ENCODE measurements at places on chromosomes 11 and 22.

DNA sequence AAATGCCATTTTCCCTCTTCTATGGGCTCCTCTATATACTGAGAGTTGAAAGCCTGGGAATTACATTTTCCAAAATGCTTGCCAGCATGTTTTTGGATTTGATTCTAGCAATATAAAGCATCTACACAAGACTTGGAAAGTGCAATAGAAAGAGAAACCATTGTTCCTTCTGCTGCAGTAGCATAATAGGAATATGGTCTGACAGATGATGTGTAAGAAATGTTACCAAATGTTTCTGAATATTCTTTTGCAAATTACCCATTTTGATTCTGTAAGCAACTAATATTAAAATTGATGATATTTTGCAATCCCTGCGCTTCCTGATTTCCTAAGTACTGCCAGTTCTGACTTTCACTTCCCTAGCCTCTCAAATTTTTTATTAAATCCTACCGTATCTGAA is 61.6 kb downstream of the CASP12 start:
- DNase-seq = no peak

- no peak for DNase-seq
Observed at GRCh38 chr22:27668828-27669797, 132.4 kb downstream of the MN1 start.

GRCh38 chr22:20580179-20580578 is 72.8 kb downstream of the MED15 start:
- DNase-seq = no peak

DNA sequence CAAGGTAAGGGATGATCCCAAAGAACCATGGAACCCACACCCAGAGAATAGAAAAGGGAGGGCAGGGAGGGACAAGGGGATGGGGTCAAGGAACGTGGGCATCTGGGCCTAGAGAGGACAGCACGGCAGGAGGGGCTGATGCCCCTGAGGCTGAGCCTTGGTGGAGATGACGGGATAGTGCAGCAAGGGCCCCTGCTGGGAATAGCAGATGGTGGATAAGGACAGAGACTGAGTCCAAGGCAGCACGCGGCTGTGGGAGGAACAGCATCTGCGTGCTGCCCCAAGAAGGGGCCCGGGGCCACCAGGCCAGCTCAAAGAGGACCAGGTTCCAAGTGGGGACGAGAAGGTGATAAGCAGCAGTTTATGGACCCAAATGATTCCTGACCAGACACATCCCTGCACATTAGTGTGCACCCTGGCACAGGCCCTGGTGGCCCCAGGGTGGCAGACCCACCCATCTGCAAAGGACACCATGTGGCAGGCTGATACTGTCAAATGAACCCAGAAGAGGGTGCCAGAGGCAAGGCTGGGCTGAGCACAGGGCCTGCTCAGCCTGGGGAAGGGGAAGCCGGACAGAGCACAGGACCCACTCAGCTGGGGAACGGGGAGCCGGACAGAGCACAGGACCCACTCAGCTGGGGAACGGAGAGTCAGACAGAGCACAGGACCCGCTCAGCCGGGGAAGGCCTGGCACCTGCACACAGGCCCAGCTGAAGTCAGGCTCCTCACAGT is 12.8 kb upstream of the TESMIN start:
- DNase-seq = no peak

GRCh38 chr22:32744176-32744959 is 57.1 kb upstream of the TIMP3 start:
- DNase-seq = no peak

GRCh38 chr11:111999111-111999510 is 26.1 kb upstream of the DLAT start:
- no peak for DNase-seq

DNA sequence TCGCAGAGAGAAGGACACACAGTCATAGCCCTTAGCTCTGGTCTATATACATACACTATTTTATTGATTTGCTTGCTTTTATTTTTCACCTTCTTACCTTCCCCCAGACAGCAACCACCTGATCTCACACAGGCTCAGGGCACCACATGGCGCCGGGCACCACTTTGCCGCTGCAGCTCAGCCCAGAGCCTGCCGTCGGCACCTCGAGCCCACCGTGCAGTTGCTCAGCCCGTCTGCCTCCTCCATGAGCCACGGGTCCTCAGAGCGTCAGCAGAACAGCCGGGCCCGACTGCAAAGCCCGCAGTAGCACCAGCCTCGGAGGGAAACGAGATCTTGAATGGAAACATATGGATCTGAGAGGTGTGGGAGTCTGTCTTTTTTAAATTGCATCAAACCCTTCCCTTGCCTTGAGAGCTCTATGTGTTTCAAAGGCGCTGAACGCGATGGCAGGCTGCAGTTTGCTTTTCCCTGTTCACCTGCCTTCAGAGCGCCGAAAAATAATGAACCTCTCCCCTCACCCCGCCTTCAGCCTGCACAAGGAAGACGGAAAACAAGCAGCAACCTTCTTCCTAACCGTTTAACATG is 505.4 kb downstream of the MN1 start:
- DNase-seq = no peak

- no peak for DNase-seq
Observed at GRCh38 chr11:80650966-80651365, 1210.1 kb upstream of the TENM4 start.

DNA sequence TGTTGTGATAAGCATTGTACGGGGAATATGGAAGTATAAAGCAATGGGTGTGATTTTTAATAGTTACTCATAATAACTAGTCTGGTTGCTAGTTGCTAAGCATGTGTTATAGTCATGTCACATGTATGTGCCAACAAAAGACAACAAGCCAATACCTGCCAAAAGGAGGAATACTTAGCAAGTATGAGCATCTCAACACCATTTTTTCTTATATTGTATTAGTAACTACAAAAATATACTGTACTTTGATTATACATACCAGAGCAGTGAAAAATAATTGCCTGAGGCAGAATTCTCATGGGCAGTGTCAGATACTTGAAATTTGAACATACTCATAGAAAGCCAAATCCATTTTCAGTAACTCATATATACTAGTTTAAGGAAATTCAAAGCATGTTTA is 62.4 kb upstream of the ALKBH3 start:
- DNase-seq = no peak

DNA sequence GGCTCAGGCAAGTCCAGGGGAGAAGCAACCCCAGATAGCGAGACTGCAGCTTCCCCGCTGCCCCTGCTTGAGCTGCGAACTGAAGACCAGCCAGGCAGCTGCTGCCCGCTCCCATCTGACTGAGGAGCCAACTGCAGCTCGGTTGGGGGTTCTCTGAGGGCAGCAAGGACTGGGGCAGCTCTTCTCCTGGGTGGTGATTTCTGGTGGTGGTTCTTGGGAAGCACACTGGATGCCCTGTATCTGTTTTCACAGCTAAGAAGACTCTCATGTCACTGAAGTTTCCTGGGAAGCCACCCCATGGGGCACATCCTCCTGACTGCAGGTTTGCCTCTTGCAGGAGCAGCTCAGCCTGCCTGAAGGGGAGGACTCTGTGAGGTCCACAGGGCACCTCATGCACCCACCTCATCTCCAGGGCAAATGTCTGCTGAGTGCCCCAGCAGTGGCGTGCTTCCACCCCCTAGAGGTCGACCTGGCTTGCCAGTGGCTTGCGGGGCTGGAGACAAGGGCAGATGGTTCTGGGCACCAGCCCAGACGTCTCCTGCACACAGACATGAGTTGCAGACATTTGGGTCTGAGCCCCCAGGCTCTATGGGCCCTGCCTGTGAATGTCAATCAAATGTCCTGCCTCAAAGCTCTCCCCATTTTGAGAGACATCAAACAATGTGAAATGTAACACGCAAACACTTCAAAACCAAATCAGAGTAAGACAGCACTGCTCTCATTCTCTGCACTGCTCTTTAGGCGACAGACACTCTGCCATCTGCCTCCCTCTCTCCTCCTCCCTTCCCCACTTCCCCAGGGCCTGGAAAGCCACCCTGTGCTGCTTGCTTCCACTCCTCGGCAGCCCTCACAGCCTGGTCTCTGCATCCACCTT is 800.9 kb downstream of the BRD1 start:
- no peak for DNase-seq

- DNase-seq = no peak
Observed at GRCh38 chr11:44007481-44008087, 40.2 kb upstream of the ACCSL start.

- no peak for DNase-seq
Observed at GRCh38 chr11:8201644-8202365, 33.0 kb upstream of the RIC3 start.

DNA sequence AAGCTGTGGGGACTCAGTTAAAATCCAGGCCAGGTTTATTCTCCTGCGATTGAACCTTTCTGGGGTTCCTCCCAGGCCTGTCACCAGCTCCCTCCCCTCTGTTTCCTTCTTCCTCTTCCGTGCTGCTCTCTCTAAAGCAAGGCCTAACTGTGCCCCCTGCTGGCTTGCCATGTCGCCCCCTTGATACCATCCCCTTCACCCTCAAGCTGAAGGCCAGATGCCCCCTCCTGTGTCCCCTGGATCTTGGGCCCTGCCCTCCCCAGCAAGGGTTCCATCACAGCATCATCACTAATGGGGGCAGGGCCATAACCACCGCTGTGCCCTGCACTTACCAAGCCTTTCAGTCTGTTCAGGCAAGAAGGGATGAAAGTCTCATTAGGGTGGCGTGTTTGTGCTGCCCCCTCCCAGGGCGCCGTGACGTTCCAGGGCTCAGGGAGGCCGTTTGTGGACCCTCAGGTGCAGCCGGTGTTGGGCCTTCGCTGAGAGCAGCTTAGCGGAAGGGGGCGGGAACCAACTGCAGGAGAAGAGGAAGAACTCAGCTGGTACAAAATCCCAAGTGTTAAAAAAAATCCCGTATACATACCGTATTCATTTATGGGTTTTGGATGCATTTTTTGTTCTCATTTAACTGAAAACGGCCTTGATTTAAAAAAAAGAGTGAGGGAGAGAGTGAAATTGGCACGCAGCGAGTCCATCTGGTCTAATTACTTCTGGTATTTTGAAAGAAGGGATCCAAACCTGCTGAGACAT is 69.9 kb downstream of the MPPED1 start:
- DNase-seq = no peak

- no peak for DNase-seq
Observed at GRCh38 chr22:38549101-38549894, 20.7 kb downstream of the DMC1 start.

- DNase-seq = no peak
Observed at GRCh38 chr22:40036591-40037225, 42.0 kb downstream of the FAM83F start.

GRCh38 chr11:95571718-95572260 is 217.8 kb downstream of the FAM76B start:
- no peak for DNase-seq

DNA sequence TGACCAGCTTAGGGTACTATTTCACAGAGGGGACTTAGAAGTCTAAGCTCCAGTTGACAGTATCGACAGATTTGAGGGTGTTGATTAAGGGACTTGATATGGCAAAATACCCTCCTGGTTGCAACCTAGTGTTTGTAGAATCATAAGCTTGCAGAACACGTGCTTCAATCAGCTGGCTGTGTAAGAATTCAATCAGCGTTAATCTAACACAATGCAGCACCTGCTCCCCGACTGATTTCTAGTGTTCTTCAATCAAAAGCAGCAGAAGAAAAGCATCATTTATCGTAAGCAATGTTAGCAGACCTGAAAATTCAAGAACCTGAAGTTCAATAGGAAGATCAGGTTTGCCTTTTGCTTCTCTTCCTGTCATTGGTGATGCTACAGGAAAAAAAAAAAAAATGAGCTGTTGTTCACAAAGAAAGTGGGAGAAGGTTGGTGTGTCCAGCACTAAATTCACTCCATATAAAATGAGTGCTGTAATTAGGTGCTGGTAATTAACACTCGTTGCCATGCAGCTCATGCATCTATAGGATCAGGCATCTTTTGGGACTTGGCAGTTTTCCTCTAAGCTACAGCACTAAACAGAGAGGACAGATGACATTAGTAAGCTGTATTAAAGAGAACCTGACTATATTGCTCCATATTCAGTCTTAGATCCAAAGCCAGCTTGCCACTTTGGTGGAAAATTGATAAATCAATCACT is 840.3 kb downstream of the OPCML start:
- no peak for DNase-seq

- DNase-seq = no peak
Observed at GRCh38 chr11:78961937-78962701, 387.5 kb upstream of the NARS2 start.

- DNase-seq = no peak
Observed at GRCh38 chr11:40291741-40292140, 1167.7 kb downstream of the LRRC4C start.

- DNase-seq = no peak
Observed at GRCh38 chr11:74966651-74967050, 17.6 kb downstream of the SPCS2 start.

DNA sequence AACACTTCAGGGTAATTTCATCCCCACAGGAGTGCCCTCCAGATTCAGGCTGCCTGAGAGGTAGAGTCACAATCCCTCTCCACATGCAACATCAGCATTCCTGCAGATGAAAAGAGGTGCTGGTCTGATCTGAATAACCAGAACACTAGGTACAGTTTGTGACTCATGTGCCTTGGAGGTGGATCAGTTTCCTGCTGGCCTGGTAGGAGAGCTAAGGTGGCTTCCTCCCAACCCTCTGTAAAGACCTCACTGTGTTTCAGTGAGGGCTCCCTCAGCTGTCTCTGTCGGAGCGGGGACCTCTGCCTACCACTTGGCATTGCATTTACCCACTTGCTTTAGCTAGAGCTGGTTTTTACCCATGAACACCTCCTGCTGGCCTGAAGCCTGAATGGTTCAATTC is 7.6 kb downstream of the OR9G1 start:
- DNase-seq = no peak

DNA sequence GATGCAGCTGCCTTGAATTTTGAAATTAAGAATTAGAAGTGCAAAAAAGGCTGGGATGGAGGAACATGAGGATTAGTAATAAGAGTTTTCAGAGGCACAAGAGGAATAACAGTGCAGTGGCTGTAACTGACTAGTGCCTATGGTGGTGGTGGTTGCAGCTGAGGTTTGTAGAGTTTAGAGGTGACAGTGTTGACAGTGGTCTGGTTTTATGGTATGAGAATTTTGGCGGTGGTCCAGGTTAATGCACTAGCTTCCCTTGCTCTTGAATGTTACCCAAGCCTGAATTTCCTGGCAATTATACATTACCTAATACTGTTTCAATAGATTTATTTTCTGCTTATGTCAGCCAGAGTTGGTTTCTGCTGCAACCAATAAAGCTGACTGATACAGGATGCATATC is 112.8 kb upstream of the C11orf87 start:
- DNase-seq = no peak

- no peak for DNase-seq
Observed at GRCh38 chr11:130546901-130547694, 98.7 kb downstream of the ADAMTS15 start.

DNA sequence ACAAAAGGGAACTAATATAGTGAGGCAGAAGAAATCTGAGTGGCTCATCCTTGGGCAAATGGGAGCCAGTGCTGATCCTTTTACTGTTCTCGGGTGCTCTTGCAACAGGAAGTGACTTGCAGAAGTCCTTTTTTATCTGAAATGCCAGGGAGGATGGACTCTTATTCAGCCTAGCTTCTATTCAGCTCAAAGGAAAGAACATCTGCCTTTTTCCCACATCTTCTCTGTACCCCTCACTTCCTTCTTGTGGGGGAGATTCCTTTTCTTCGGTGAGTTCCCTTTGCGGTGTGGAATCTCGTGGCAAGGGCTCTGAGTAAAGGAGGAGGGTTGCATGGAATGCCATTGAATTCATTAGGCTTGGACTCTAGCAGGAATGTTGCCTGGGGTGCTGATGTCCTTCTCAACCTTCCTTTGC is 76.2 kb downstream of the ZBTB16 start:
- no peak for DNase-seq
